ENCODE measurements at places on chromosomes 7 and 10.

DNA sequence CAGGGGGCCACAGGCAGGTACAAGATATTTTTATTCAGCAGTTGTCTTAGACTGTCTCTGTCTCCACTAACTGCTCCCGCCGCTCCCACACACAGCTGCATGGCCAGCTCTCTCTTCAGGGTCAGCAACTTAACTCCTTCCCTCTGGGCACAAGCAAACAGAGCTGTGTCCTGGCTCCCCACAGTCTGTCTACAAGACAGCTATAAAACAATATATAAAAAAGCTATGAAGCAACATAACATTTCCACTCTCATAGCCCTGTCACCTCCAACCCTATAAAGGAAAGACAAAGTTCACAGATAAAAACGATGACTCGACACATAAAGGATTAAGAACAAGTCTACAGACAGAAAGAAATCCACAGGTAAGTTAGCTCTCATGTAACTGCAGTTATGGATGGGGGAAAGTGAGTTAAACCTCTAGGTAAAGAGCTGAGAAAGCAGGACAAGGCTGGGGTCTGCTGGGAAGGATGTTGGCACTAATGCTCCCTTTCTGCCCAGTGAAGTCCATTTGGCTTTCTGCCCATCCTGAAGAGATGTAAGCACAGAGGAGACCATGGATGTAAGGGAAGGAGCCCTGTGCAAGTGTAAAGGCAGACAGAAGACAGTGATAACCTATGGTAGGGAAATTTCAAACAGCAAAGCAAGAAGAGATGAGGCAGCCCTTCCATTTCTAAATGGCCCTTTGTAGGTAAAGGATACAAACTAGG, 27.0 kb downstream of the RAPGEF5 start:
- DNase-seq: no peak

- DNase-seq: peak; percentile 16
These were observed 179.9 kb downstream of the PTPRN2 start for GRCh38 chr7:158407581-158408317.

DNA sequence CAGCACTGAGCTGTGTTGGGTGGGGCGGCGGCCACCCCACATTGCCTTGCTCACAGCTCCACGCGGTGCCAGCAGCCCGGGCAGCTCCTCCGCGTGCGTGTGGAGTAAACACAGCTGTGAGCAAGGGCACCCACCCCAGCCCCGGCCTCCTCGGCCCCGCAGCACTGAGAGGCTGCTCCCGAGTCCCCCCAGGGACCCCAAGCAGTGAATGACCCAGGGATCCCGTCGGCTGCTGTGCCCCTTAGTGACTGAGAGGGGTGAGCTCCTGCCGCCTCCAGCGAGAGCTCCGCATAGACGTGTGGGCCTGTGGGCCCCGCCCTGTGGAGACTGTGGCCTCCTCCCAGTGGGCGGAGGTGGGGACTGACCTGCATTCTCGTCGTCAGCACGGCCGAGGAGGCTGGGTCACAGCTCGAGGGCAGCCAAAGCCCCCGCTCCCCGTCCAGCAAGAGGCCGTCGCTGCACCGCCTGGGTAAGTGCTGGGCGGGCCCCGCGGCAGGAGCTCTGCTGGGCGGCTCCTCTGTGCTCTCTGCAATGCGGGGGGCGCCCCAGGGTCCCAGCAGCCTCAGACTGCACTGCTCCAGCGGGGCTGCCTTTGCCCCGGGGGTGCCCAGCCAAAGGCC, 29.9 kb upstream of the UTF1 start:
- DNase-seq: no peak

GRCh38 chr10:131113709-131114291, 197.7 kb downstream of the TCERG1L start:
- DNase-seq: no peak

GRCh38 chr10:68333440-68334431, 1.0 kb upstream of the PBLD start:
- no peak for DNase-seq

- no peak for DNase-seq
These were observed 65.8 kb upstream of the FRMD4A start for GRCh38 chr10:14396411-14397048.

GRCh38 chr7:44288811-44289340, 36.5 kb downstream of the CAMK2B start:
- DNase-seq: no peak

DNA sequence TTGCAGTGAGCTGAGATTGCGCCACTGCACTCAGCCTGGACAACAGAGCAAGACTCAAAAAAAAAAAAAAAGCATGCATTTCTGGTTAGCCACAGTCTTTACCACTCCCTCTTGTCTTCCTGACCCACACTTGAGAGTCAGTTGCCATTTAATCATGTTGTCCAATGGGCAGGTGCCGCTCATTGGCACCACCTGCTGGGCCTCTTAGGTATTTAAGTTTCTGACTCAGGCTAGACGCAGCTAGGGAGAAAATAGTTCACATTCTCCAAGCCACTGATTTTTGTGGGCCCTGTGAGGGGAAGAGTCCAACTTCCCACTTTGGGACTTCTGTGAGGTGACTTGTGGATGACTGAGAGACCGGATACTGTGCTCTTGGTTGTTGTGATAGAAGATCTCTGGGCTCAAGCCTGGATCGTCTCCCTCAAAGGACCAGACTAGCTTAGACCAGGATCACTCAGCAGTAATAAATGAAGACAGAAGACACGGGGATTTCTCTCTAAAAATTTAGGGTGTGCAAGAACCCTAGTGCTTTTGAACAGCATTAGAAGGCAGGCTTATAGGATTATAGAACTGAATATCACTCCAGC, 26.8 kb upstream of the SORCS3 start:
- DNase-seq: peak; percentile 54

DNA sequence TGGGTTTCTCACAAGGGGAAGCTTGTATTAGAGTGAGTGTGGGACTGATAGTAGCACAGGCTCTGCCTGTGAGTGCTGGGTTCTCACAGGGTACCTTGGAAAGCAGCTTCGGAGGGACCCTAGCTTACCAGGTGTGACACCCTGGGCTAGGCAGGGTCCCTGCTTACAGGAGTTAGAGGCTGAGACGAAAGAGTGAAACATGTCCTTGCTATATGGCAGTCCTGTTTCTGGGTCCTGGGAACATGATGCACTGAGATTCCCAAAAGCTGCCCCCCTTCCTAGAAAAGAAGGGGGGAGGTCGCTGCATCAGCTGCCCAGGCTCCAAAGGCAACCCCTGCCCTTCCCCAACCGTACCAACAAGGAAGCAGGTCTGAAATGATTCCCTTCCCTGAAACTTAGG, 6.3 kb upstream of the ARHGAP22 start:
- no peak for DNase-seq

GRCh38 chr7:150924369-150924781, 53.7 kb downstream of the KCNH2 start:
- DNase-seq: no peak

DNA sequence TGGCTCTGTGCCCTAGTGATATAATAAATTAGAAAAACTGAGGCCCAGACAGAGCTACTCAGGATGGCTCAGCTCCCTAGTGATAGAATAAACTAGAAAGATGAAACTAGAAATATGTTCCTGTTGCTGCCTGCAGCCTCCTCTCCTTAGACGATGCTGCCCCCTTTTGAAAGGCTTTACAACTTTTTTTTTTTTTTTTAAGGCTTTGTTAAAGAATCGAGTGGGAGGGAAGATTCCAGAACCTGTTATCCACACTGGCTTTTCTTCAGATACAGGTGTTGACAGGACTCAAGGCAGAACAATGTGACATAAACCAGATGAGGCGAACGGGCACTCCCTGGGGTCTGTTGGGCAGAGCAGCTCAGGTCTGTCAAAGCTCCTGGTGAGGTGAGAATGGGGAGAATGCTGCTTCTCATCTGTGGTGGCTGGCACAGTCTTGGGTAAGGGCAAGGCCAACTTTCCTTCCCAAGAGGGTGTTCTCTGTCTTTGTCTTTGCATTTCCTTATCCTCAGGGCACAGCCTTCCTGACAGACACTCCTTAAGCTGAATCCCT, 175.1 kb downstream of the COBL start:
- peak; percentile 60 for DNase-seq

- no peak for DNase-seq
These were observed 449.6 kb downstream of the SORCS1 start for GRCh38 chr10:106714734-106715555.

DNA sequence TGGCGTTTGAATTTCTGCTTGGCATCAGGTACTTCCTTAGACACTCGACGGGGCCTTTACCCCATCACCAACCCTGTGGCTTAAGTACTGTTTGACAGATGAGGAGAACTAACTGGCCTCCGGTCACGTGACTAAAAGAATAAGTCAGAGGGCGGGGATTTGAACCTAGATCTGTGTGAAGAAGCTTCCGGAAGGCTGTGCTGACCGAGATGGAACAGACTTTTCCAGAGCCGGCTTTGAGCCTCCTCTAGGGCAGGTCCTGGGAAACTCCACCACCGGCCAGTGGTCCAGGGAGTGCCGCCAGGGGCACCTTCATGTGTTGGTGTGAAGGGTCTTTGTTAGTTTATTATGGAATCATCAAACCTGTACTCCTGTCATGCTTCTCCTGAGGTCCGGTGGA, 26.9 kb downstream of the CAMK1D start:
- no peak for DNase-seq

DNA sequence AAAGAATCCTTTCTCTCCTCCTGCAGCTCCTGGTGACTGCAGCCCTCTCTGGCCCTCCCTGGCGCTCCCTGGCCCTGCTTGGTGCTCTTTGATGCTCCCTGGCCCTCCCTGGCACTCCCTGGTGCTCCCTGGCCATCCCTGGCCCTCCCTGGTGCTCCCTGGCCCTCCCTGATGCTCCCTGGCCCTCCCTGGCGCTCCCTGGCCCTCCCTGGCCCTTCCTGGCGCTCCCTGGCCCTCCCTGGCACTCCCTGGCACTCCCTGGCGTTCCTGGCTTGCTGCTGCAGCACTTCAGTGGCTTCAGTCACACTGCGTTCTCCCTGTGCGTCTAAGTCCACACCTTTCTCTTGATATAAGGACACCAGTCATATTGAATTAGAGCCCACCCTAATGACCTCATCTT, 15.2 kb upstream of the FGFR2 start:
- no peak for DNase-seq

- no peak for DNase-seq
These were observed 24.6 kb upstream of the BHLHA15 start for GRCh38 chr7:98186452-98187137.

DNA sequence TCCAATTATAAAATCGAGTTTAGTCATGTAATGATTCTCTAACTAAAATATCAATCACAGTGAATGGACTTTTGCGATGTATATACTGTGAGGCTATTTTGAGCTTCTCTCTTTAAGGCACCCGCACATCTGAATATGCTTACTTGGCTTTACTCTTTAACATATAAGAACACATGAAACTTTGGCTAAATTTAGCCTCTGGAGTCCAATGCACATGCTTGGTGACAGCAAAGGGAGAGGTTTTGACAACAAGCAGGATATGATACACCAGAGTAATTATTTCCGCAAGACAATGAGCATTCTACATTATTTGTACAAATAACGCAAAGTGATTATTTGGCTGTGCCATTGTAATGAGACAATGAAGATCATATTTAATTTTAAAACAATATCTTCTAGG, 72.4 kb downstream of the ARID5B start:
- no peak for DNase-seq

DNA sequence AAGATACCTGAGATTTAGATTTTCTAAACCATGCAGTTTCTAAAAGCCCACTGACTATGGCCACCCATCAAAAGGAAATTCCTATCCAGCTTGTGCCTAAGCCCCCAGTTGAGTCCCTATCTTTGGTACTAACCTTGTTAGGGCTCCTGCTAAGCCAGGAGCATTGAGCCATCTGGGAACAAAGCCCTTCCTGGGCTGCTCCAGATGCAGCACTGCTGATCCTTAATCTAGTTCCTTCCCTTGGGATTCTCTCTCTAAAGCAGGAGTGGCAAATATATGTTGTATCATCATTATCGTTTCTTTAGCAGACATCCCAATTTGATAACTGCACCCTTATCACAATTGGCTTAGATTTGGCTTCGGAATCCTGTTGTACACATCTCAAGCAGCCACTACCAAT, 24.7 kb upstream of the PDLIM1 start:
- DNase-seq: no peak

DNA sequence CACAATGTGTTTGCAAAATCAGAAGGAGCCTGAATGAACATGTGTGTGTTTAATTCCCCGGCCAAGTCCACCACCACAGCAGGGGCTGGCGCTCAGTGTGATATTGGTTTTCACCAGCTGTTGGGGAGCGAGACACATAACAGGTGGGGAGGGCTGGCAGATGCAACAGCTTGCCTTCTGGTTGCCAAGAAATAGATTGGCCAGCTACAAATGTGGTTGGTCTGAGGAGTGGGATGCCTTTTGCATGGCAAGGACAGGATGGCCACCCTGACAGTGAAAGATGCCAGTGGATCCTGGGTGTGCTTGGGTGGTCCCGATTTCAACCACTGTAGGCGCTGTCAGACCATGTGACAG, 292.5 kb upstream of the FZD8 start:
- no peak for DNase-seq

- peak; percentile 41 for DNase-seq
These were observed 822 bp downstream of the SAMD9L start for GRCh38 chr7:93147363-93147762.

DNA sequence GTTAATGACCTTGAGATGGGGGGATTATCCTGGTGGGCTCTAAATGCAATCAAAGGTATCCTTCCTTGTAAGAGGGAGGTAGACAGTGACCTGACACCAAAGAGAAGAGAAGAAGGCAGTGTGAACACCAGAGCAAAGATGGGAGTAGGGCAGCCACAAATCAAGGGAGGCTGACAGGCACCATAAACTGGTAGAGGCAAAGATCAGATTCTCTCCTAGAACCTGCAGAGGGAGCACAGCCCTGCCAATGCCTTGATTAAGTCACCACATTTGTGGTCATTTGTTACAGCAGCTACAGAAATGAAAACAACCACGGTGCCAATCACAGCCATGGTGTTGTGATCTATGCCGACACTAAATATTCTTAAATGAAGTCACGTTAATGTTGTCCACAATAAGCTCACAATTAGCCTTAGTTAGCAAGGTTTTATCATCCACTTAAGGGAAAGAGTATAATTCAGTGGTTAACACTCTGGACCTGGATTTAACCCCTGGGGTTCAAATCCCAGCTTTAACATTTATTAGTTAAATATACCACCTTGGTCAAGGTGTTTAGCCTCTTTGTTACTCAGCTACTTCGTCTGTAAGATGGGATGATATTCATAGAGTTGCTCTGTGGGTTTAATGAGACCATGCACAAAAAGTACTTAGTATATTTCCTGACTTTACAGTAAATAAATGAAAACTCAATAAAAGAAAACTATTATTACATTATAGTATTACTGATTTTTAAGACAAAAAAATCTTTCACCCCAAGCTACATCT, 70.8 kb downstream of the SGMS1 start:
- DNase-seq: no peak

DNA sequence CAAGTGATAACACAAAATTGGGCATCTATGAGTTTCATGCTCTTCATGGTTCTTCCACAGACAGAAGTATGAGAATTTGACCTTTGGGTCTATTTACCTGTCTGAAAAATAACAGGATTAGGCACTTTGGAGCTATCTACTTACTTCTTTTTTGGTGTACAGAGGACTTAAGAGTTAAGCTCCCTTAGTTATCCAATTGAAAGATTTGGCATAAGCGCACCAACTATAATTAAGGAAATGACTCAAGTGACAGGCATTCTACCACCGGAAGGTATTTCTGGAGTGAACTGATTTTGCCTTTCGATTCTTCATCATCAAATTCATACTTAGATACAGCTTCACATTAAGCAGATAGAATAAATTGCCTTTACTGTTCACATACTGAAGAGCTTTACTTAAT, 43.9 kb downstream of the IFIT5 start:
- peak; percentile 57 for DNase-seq

- no peak for DNase-seq
These were observed 49.7 kb upstream of the NRF1 start for GRCh38 chr7:129561677-129562359.

All from RWPE1 (cell line).